Urinary bladder (tissue), 4 donors: ENCODE measurements at places on chromosomes 2 and 18. TPM values are rescaled to one million over a fixed set of nuclear protein-coding genes. Genes with fewer than 3 reads are reported as not detected.

The TLX2 gene
- 0.63 TPM for total RNA-seq

The WDSUB1 gene
- total RNA-seq, result 17.6 TPM

The GALNT14 gene
- total RNA-seq, result 2.9 TPM

The SERPINB7 gene
- not detected for total RNA-seq

The MATN3 gene
- total RNA-seq, result 1.1 TPM

The LHCGR gene
- 5.6 TPM for total RNA-seq

The SPDYA gene
- total RNA-seq, result 7.1 TPM

The KCNJ13 gene
- total RNA-seq, result 0.63 TPM

The LIPT1 gene
- 13.6 TPM for total RNA-seq

The ZSWIM2 gene
- 0.21 TPM for total RNA-seq

The HRH4 gene
- total RNA-seq, result 0.26 TPM

The LIMS2 gene
- total RNA-seq, result 18.7 TPM

The RUFY4 gene
- total RNA-seq, result not detected

The SERPINB13 gene
- total RNA-seq, result 1.7 TPM

The SYT4 gene
- 6.2 TPM for total RNA-seq

The PSTPIP2 gene
- 7.2 TPM for total RNA-seq

The CYTIP gene
- 3.4 TPM for total RNA-seq

The SPHKAP gene
- 1.1 TPM for total RNA-seq

The CNTNAP5 gene
- 1.8 TPM for total RNA-seq

The NXPH2 gene
- total RNA-seq, result 1.5 TPM

The COLEC12 gene
- 92.7 TPM for total RNA-seq

The DCDC2C gene
- total RNA-seq, result 0.48 TPM

The TUBB6 gene
- total RNA-seq, result 441 TPM

The TMEM198 gene
- 2.0 TPM for total RNA-seq

The COL3A1 gene
- total RNA-seq, result 20,765 TPM

The MC2R gene
- total RNA-seq, result not detected

The EXOC6B gene
- total RNA-seq, result 47.6 TPM

The CFAP221 gene
- 0.95 TPM for total RNA-seq

The KHK gene
- 1.7 TPM for total RNA-seq

The MEP1B gene
- total RNA-seq, result 0.11 TPM

The CKAP2L gene
- 13.5 TPM for total RNA-seq

The WDR33 gene
- total RNA-seq, result 88.7 TPM
